ENCODE measurements at places on chromosomes 13 and 19.

DNA sequence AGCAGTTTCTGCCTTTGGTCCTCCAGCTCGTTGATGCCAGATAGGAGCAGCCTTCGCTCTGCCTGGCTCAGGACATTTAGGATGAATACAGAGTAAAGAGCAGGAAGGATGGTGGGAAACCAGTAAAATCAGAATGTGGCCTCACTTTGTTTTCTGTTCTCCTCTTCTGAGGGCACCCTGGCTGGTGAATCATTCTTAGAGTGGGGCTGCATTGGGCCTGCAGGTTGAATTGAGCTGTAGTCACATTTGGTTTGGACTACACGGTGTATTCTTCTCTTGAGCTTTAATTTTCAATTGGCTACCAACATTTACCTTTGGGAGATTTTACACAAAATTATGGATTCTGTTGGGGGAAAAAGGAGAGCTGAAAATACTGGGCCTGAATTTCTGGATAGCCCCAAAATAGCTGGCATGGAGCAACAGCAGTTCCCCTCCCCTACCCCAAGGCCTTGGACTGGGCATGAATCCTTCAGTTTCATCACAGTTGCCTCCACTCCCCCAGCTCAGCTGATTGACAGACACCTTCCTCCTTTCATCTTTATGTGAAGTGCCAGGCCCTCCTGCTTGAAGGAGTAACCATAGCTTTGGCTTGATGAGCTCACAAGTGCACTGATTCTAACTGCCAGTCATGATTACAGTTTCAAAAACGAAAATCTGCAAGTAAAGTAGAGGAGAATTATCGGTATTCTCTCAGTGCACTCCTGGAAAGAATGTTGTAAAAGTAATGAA is 24.3 kb downstream of the ERCC5 start:
- DNase-seq: no peak

DNA sequence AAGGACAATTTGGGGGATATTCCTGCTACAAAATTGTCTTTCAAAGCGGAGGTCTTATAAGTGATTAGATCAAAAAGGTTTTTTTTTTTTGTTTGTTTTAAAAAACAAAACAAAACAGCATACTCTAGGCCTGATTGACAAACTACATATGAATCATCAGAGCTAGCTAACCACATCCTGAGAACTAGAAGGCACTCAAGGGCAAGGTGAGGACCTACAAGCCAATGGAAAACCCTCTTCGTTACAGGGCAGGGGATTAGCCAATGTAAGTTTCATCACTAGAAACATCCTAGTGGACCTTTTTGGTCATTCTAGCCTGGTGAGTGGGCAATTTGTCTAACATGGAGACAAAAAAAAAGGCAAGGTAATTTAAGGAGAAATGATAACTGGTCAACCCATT is 428.6 kb downstream of the RFC3 start:
- no peak for DNase-seq

GRCh38 chr19:45817010-45817724 is 2.1 kb upstream of the RSPH6A start:
- peak; percentile 96 for DNase-seq

- no peak for DNase-seq
These were observed 1446.8 kb downstream of the UQCRFS1 start for GRCh38 chr19:27765912-27766725.

DNA sequence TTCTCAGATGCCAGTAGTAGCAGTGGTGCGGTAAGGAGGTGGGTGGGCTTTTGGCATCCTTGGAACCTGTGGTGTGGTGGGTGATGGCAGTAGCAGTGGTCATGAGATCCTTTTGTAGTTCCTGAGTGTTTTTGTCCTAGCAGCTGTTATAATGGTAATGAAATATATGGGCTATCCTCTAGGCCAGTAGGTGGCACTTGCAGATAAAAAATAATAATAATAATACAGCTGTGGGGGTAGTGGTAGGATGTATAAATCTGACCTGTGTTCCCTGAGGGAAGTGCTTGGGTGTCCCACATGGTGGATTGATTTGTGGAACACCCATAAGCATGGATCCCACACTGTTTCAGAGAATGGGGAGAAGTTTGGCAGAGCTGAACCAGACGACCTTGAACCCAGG is 334.0 kb downstream of the SLITRK5 start:
- no peak for DNase-seq

GRCh38 chr13:31970231-31970930 is 61.2 kb upstream of the FRY start:
- no peak for DNase-seq

- no peak for DNase-seq
These were observed 2.4 kb downstream of the ADAMTSL5 start for GRCh38 chr19:1510442-1510806.

GRCh38 chr13:77693449-77693940 is 4.0 kb upstream of the SLAIN1 start:
- DNase-seq: no peak

DNA sequence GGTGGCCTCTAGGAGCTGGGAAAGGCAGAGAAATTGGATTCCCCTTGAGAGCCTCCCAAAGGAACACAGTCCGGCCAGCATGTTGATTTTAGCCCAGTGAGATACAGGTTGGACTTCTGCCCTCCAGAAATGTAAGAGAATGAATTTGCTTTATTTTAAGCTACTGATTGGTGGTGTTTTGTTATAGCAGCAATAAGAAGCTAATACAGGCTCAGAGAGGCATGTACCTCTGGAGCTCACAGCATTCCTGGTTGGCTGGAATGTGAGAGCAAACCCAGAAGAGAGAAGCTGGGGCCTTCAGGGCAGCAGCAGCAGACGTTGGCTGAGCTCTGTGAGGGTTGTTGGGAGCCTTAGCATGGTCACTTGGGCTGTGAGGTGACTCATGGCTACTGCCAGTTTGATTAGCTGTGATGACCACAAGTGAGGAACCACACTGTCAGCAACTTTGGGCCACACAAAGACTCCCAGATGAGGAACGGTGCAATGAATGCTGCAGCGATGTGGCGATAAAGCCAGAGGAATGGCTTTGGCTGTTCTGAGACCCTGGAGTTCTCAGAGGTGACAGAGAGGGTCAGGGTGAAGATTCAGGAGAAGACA is 80.1 kb downstream of the CYSLTR2 start:
- DNase-seq: no peak

DNA sequence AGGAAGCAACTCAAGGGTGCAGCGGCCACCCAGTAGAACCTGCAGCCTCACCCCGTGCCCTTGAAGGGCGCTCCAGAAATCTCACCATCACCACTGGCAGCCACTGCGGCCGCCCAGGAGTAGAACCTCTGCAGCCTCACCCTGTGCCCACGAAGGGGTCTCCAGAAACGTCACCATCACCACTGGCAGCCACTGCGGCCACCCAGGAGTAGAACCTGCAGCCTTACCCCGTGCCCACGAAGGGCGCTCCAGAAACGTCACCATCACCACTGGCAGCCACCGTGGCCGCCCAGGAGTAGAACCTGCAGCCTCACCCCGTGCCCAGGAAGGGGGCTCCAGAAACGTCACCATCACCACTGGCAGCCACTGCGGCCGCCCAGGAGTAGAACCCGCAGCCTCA is 336.0 kb downstream of the TEX29 start:
- DNase-seq: no peak

DNA sequence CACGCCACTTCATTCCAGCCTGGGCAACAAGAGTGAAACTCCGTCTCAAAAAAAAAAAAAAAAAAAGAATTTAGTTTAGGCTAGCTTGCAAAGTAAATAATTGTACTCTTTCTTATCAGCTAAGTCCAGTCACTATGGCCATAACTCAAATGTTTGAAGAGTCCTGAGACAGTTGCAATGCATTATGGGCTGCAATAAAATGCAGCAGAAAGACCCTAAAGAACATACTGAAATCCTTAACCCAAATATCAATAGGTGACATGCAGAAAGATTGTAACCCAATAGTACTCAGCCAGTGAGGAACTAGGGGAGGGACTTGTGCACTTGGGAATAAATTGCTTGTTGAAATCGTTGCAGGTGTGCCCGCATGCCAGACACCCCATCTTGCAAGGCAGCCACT is 20.9 kb upstream of the FFAR2 start:
- DNase-seq: no peak

DNA sequence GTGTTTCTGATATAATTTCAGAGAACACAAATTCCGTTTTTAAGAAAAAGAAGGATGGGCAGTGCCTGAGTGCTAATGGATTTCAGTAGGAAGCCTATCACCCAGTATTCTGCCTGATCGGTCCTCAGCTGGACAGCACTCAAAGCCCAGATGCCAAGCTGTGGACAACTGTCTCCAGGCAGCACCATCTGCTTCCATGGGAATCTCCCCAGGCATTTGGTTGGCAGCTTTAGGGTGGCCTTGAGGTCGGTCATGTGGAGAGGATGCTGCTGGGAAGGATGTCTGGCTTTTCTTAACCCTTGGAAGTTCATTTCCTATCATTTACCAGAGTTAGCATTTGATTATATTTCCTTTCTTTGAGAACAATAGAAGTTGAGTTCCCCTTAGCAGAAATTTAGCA is 311.7 kb downstream of the TBC1D4 start:
- no peak for DNase-seq

- no peak for DNase-seq
These were observed 7.4 kb downstream of the MPND start for GRCh38 chr19:4350726-4351125.

DNA sequence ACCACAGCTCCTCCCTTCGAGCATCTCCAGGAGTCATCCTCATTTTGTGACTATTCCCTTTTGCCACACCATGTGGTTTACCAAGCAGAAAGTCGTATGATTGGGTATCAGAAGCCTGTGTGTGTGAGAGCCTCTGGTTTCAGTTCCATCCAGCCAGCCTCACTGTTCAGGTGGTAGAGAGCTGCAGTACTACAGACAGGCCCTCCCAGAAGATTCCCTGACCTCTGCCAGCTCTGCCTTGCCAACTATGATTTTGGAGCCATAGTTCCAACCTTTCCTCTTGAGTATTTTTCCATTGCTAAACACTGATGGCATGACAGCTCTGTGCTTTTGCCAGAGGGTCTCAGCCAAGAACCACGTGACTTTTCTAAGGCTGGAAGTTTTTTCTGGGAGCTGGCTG is 82.5 kb downstream of the DHRS12 start:
- DNase-seq: no peak

DNA sequence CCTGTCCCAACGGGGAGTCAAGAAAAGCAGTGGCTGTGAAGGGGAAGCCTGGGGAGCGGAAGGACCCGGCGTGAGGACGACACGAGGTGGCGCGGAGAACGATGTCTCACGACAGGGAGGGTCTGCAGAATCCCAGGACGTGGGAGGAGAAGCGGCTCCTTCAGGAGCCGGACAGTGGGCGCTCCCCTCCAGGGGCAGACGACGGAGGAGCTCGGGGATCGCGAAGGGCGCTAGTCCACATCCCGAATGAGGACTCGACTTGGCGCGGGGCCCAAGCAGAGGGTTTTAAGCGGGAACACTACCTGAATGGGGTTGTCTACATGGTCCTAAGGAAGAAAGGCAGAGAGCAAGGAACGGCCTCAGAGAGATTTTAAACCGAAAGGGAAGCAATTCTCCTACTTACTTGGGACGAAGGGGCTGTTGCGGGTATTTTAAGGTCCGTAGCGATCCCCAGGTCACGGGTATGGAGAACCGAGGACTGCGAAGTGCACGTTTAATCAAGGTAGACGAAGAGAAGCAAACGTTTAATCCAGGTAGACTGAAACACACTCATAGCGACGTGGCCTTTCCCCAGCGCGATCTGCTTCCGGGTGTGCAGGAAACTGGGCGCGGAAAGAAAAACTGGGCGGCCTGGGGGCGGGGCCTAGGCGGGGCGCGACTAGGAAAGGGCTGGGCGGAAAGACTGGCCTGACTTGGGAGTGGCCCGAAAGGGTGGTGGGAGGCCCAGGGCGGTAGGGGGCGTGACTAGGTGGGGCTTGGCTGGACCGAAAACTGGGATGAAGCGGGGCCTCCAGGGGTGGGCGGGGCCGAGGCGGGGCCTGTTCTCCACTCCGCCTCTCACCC is at the start of gene ZNF841:
TSS of gene ZNF841 (minus strand) at position 594 of the 843 bp plus-strand sequence. CDS start 10,964 bp downstream, outside the sequence.
- peak; percentile 92 for DNase-seq

GRCh38 chr13:29978211-29978610 is 127.8 kb upstream of the UBL3 start:
- no peak for DNase-seq

GRCh38 chr19:15402411-15403150 is 16.2 kb downstream of the AKAP8L start:
- no peak for DNase-seq
